ENCODE measurements at places on chromosomes 12 and 14.

- no peak for DNase-seq
Observed at GRCh38 chr12:95102916-95103671, 29.7 kb upstream of the NR2C1 start.

DNA sequence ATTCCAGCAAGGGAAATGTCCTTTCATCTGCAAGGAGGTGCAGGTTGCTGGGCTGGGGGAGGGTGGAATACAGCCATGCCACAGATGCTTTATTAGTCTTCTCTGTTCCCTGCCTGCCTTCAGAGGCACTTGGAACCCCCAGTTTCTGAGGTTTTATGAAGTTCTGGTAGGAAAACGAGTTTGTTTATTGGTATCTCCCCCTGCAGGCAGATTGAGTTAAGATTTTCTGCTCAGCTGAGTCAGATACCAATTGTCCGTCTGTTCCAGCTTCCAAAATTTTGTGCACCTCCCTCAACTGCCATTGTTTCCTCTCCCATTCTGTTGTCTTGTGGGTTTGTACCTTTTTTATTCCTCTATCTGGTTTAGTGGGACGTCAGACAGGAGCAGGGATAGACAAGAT is 155.6 kb downstream of the ETV6 start:
- DNase-seq, result no peak

- no peak for DNase-seq
Observed at GRCh38 chr14:61780125-61780524, 17.9 kb downstream of the SNAPC1 start.

DNA sequence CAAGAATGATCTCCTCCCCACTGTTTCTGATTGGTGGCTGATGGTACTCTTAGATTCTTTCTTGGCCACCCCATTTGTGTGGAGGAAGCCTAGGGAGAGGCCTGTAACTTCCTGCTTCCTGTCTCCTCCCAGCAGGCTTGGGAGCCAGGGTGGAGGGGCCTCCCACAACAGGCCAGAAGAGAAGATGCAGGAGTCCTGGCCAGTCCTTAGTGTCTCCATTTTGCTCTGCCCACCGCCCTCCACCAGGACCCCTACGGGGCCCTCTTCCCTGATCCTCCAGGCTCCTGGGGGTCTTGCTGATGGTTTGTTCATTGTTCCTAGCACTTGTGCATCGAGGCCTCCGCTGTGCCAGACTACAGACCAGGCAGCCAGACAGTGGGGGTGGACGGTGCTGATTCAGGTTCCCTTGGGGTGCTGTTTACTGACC is 6.8 kb downstream of the TSPAN9 start:
- DNase-seq, result no peak

- no peak for DNase-seq
Observed at GRCh38 chr12:28855761-28856310, 293.2 kb upstream of the FAR2 start.
